ENCODE measurements at places on chromosomes 13 and 19. TPM values are rescaled to one million over a fixed set of nuclear protein-coding genes. Genes with fewer than 3 reads are reported as not detected.
A peak's percentile ranks its signal among the peaks of the same experiment; 100 is the strongest.

The PDE4A gene
- 3.4 TPM for polyA plus RNA-seq

The MEF2B gene
- 0.39 TPM for polyA plus RNA-seq

The KANK2 gene
- polyA plus RNA-seq, result 113 TPM

The NLRP7 gene
- polyA plus RNA-seq, result not detected

The ADGRE3 gene
- polyA plus RNA-seq, result not detected

The SLC5A5 gene
- polyA plus RNA-seq, result not detected

The CLEC17A gene
- polyA plus RNA-seq, result not detected

The LENG8 gene
- polyA plus RNA-seq, result 23.5 TPM

The PPAN gene
- 18.1 TPM for polyA plus RNA-seq

DNA sequence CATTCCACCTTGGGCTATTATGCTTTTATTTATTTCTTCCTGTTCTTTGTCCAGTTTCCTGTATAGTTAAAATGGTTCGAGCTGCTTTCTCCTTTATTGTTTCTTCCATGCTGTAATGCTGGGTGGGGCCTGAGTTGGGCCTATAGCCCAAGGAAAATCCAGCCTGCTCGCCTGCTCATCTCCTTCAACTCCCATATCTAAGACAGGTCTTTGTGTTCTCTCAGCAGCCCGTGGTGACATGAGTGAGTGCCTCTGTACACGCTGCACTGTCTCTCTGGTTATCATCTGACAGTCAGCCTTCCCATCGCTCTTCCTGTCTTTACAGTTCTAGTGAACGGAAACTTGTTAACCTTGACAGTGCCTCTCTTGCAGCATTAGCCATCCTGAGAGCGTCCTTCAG lies 221.9 kb upstream of the SLC10A2 start:
- no peak for DNase-seq

GRCh38 chr19:38650172-38650775 lies 2.8 kb downstream of the ACTN4 start:
- no peak for DNase-seq

DNA sequence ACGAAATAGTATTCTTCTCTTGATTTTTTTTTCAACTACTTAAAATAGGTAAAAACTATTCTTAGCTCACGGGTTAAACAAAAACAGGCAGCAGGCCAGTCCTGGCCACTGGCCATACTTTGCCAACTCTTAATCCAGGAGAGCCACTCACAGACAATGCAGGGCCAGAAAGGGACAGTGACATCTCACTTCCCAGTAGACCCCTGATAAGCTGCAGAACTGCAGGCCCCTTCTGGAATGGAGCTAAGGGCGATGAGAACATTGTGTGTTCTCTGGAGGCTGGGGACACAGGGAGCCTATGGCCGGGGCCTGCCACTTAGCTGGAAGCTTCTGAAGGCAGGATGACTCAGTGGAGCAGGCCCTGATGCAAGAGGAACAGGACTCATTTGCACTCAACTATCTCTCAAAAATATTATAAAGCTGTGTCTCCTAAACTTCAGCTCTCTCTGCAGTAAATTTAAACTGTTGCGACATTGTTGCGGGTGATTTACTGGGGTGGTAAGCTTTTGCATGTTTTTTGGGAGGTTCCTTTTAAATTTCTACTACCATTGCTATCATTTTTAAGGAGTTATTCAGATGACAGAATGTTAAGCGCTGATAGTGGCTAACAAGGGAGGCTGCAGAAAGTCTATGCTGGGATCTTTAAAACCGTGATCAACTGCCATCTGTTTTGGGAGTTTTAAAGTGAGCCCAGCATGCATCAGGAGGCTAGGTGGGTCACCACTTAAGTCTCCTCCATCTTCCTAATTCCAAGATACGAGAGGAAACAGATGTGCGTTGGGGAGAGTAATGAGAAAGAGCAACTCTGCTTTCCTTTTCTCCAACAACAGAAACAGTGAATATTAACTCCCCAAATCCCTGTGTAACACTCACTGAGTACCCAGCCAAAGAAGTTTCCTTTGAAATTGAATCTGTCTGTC lies 33.2 kb upstream of the KATNAL1 start:
- peak; percentile 98 for DNase-seq

DNA sequence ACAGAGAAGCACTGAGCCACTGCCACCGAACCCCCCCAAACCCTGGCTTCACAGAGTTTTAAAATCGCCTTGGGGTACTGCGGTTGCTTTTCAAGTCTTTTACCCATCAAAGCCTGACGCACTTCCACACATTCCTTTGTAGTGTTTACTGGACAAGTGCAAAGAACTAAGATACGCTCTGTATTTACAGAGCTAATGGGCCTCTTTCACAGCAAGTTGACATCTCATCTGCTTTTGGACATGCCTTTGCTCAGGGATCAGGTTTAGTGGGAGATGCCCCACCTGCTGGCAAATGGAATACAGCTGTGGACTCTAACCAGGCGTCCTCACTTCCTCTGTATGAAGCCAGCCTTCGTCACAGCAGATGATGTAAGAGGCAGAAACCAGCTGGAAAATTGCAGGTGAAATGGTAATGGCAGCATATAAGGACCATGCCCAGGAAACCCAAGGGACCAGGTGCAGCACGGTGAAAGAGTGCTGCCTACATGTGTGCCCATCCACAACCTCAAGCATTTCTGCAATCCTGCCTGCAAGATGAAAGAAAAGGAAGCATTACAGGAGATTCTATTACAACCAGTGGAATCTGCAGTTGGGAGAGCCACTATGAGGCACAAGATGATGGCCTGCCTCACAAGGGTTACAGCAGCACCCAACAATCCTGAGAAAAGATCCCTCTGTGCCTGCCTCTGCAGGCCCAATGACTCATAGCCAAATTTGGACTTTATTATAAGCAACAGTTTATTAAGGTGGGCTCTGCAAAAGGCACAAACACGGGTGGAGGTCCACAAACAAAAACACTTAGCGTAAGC lies 34.7 kb downstream of the BRD4 start:
- DNase-seq, result peak; percentile 75

DNA sequence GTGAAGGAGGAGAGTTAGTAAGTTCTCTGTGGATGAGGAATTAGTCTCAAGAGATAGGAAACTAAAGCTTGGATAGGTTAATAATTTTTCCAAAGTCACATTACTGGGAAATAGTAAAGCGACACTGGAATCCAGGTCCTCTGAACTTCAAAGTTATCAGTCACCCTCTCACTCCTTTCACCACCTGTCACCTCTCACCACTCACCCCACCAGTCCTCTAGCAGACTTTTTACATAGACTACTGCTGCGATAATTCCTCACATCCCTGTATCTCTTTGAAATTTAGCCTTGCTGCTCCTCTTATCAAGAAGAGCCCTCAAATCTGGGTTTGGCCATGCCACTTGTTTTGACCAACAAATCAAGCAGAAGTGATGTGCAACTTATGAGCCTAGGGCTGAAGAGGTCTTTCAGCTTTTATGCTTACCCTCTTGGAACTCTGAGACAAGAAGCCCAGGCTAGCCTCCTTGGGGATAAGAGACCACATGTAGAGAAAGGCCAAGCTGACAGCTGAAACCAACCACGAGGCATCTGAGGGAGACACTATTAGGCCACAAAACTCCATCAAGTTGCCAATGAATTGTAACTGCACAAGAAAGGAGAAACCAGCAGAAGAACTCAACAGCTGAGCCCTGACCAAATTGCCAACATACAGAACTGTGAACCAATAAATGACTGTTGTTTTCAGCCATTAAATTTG lies 41.2 kb downstream of the STARD13 start:
- no peak for DNase-seq

- no peak for DNase-seq
Measured at GRCh38 chr13:111474136-111475002, 153.9 kb downstream of the TEX29 start.

DNA sequence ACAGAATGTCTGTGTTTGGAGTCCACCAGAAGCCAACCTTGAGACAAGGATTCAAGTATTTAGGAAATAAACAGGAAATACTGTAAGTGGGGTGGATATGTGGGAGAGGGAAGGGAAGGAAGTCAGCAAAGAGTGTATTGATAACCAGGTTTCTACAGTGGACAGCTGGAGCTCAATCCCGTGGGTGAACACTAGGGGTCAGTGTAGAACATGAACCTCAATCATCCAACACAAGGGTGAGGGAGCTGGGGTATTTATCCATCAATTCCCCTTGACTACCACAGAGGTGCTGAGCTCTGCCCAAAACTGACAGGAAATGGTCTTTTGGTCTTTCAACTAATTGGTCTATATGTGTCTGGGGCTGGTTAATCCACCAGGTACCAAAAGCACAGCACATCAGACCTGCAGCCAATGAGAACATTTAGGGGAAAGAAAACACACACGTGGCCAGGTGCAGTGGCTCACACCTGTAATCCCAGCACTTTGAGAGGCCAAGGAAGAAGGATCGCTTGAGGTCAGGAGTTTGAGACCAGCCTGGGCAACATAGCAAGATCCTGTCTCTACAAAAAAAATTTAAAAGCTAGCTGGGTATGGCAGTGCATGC lies 5.6 kb upstream of the SYDE1 start:
- DNase-seq, result no peak

GRCh38 chr13:43959291-43959690 lies 79.6 kb downstream of the LACC1 start:
- DNase-seq, result no peak

DNA sequence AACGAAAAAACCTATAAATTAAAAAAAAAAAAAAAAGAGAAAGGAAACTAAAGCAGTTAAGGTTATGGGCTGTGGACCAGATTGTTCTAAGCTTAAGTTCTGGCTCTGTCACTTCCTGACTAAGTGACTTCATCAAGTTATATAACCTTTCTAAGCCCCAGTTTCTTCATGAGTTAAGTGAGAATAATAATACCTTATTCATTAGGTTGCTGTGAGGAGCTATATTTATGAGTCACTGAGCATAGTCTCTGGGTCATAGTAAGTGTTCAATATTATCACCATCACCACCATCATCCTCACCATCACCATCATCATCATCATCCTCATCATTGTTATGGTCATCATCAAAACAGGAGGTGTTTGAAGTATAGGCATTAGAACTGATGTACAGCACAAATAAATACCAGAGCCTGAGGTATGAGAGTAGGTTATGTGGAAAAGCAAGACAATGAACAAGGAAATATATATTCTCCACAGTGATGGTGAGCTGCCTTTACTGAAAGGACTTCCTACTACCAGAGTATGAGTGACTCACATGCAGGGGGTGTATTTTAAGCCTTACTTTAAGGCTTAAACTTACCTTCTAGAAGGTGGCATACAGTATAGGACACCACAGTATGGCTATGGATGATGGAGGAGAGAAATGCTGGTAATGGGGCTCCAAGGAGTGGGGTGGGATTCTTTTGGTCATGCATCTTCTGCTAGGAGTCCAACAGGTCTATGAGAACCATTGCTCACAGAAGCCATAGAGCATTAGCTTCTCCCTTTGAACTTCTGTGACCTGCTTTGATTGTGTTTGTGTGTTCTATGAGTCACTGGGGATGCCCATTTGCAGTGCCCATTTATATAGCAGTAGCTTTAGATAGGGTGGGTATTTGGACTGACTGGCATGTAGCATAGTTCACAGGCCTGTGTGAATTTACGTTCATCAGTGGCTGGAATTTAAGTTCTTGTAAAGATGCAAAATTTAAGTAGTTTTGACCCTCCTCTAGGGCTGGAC lies 104.4 kb downstream of the KLF5 start:
- no peak for DNase-seq

DNA sequence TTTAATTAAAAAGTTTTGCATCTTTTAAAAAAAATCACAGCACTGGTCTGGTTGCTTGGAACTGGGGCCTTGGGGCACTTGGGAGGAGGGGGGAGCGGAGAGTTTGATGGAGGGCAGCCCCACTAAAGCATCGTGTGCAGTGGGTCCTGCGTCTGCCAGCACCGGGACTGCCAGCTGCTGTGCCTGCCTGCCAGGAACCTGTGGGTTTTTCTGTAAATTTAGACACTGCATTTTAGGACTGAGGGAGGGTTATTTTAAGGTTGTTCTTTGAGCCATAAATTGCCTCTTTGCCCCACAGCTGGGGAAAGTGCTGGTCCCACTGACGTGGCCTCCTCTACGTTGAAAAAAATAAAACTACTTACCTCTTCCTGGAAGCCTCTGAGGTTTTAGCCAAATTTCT lies 2.9 kb downstream of the KLF2 start:
- DNase-seq, result no peak

- DNase-seq, result no peak
Measured at GRCh38 chr13:39566216-39566869, 36.6 kb downstream of the LHFPL6 start.

DNA sequence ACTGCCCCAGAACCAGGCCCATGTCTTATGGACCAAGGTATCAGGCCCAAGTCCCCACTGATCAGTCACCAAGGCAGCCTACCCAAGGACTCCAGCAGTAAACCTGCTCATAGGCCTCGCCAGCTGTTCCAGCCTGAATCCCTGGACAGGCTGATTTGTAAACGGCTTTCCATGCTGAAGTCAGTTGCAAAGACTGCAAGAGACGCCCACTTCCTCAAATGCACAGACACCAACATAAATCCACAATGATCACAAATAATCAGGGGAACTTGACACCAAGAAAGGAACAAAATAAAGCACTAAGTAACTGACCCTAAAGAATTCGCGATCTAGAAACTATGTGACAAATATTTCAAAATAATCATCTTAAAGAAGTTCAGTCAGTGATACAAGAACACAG lies 75.2 kb downstream of the RXFP2 start:
- no peak for DNase-seq

DNA sequence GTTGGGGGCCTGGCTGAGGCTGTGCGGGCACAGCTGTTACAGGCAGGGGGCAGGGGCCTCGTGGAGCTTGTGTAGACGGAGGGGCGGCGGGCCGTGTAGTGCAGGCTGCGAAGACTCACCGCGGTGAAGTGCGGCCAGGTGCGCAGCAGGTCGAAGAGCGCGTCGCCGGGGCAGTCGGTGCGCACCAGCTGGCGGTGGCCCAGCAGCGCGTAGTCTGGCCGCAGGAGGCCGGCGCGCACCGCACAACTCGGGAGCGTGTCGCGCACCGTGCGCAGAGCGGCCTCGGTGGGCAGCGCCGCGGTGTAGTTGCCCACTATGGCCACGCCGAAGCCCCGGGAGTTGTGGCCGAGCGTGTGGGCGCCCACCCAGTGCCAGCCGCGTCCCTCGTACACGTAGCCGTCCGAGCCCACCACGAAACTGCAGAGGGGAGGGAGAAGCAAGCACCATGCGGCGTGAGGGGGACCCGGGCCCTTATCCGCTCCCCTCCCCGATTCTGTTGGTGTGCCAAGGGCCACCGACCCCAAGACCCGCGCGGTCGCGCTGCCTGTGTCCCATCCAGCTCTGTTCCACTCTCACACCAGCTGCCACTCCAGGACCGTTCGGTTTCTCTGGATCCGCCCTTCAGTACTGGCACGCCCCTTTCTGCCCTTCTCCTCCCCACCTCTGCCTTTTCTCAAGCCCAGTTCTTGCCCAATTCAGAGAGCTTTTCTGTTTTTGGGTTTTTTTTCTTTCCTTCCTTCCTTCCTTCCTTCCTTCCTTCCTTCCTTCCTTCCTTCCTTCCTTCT lies 5.4 kb upstream of the RASAL3 start:
- no peak for DNase-seq

- DNase-seq, result no peak
Measured at GRCh38 chr19:6535558-6536137, 4.8 kb downstream of the TNFSF9 start.

DNA sequence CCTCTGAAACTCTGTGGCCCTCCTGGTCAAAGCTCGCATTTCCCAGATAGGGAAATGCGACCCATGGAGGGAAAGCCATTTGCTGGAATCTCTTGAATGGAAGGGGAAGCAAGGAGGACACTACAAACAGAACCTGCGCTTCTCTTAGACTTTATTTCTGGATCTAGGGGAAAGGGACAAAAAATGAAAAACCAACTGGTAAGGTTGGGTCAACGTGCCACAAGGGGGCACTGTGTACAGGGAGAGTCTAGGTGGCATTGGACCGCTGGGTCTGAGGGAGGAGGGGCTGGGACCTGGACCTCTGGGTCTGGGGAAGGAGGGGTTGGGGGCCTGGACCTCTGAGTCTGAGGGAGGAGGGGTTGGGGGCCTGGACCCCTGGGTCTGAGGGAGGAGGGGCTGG lies 5.0 kb downstream of the KLK4 start:
- no peak for DNase-seq

- no peak for DNase-seq
Measured at GRCh38 chr19:17002455-17002854, 24.2 kb downstream of the CPAMD8 start.

All from BJ (cell line).